ENCODE measurements at places on chromosomes 1 and 21. TPM values are rescaled to one million over a fixed set of nuclear protein-coding genes. Genes with fewer than 3 reads are reported as not detected.

DNA sequence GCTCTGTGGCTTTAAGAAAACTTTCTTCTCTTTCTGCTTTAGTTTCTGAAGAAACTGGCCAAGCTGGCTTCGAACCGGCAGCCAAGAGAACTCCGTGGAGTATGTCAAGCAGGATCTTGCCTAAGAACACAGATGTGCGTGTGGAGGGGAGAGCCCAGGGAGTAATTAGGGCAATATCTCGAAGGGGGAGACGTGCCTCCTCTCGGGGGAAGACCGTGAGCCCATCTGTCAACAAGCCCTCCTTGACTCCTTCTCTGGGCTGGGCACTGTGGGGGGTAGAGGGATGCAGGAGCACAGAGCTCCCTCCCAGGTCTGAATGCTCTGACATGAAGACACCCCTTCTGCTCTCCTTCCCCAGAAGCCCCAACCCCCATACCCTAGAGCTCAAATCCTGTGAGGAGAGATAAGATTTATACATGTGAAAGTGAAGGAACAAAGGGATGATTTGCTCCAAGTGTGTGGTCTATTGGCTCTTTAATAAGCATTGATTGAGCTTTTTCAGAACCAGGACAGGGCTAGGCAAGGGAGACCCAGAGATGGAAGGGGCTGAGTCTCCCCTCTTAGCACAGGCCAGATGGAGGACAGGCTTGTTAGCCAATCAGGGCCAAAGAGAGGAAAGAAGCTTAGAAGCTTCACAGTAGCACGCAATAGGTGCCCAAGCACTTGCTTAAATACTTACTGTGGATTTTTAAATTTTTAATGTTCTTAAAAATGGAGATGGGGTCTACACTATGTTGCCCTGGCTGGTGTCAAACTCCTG, 37.5 kb downstream of the EDN2 start:
- DNase-seq, result no peak

DNA sequence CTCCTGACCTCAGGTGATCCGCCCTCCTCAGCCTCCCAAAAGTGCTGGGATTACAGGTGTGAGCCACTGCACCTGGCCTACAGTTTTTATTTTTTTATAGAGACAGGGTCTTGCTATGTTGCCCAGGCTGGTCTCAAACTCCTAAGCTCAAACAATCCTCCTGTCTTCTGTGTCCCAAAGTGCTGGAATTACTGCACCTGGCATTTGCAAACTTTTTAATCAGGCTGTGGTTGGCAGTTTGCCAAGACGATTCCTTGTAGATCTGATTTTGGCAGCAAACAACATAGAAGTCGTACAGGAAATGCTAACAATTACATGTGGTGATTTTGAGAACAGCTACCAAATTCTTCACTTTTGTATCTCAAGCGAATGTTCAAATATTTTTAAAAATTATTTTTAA, 10.1 kb downstream of the RBP7 start:
- no peak for DNase-seq

- no peak for DNase-seq
These were observed 26.4 kb downstream of the DENND2D start for GRCh38 chr1:111174070-111174469.

DNA sequence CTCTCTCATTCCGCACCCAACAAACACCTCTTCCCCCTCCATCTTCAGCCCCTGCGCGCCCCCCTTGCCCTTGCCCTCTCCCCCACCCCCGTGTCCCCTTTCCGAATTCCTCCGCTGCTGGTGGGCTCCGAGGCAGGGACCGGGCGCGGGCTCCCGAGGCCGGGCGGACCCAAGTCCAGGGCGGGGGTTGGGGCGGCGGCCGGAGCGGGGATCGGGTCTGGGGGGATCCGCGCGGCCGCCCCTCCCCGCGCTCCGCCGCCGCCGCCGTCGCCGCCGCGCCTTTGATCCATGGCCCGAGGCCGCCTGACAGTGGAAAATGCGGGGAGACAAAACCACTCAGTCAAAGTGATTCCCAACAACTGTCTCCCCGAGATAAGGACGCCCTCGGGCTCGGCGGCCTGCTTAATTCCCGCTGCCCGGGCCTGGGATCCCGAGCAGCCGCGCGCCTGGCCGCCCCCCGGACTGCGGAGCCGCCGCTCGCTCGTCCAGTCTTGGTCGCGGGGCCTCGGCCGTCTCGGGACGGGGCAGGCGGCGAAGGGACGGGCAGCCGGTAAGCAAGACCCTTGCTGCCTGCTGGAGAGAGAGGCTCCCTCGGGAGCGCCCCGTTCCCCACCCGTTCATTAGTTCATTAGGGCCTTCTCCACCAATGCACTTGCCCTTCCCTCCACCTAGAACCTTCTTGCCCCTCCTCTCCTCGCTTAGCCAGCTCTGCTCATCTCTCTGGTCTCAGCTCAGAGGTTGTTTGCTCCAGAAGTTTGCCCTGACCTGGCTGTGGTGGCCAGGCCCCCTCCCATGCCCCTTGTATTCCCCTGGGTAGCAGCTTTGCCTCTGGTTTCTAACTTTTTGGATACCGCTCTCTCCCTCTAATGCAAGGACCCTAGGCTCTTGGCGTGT, 86.4 kb downstream of the PAX7 start:
- no peak for DNase-seq

Gene NPR1
- total RNA-seq, result not detected

GRCh38 chr1:244116946-244117345, 65.9 kb downstream of the ZBTB18 start:
- DNase-seq, result no peak

Gene NRAS
- total RNA-seq, result 30.6 TPM

GRCh38 chr1:48039088-48040054, 42.2 kb upstream of the TRABD2B start:
- DNase-seq, result no peak

DNA sequence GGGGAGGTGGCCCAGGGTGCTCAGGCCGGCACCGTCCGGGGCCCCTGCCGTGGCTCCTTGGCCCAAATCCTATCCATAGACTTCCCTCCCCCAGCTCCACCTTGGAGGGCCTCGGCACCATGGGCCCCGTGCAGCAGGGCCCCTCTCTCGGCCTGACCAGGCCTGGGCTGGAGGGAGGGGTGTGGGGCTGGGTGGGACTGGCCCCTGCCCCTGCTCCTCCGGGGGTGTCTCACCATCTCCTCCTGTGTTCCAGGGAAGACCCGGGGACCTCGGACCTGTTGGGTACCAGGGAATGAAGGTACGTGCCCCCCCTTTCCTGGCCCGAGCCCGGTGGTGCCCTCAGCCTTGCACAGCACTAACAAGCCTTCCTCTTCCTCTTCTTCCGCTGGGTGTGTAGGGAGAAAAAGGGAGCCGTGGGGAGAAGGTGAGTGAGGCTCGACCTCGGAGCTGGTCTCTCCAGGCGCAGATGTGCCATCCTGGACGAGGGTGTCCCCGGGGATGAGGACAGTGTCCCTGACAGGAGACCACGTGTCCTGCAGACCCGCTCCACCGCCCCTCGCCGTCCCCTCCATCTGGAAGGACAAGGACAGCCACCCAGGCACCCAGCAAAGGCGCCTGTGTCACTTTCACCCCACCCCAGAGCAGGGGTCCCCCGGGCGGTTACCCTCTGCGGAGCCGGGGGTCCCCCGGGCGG, 7.9 kb downstream of the COL6A1 start:
- no peak for DNase-seq

Gene B3GALNT2
- 15.4 TPM for total RNA-seq

GRCh38 chr1:201808633-201808990, 20.3 kb upstream of the IPO9 start:
- no peak for DNase-seq

GRCh38 chr1:24084050-24084449, 27.9 kb downstream of the MYOM3 start:
- DNase-seq, result no peak

DNA sequence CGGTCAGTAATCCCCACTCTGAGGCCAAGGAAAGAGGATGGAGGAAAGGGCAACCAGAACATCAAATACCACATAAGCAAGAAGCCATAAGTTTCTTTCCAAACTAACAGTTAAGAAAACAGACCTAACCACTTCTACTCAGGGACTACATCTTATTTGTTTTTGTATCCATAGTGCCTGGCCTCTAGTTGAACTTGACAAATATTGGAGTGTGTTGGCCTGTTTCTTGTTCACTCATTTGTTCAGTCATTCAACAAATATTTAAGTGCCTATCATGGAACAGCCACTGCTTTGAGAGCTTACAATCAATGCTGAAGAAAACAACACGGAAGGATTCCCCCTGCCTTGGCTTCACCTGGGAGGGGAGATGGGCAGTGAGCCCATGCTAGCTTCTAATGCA, 69.7 kb downstream of the ST6GALNAC3 start:
- DNase-seq, result no peak

Gene KCNE2
- not detected for total RNA-seq

DNA sequence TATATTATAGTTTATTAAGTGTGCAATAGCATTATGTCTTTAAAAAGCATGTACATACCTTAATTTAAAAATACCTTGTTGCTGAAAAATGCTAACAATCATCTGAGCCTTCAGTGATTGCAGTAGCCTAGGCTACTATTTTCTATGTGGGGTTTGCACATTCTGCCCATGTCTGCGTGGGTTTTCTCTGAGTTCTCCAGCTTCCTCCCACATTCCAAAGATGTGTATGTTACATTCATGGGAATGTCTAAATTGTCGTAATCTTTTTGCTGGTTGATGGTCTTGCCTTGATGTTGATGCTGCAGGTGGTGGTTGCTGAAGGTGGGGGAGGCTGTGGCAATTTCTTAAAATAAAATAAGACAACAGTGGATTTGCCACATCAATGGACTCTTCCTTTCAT, 12.5 kb downstream of the AADACL3 start:
- no peak for DNase-seq

Gene DMBX1
- total RNA-seq, result not detected

DNA sequence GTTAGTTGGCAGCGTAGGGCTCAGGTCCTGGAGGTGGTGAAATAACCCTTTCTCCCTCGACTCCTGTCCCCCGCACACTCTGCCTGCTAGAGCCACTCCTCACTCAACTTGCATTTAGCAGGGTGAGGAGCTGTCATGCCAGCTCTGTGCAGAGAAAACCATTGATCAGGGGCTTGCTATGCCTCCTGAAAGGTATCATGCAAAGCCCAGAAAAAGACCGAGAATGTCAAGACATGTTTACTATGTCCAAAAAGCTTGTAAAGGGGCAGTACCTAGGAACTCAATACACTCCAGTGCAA, 18.0 kb downstream of the ALDH4A1 start:
- no peak for DNase-seq

GRCh38 chr21:27104846-27105431, 138.1 kb upstream of the ADAMTS5 start:
- no peak for DNase-seq

DNA sequence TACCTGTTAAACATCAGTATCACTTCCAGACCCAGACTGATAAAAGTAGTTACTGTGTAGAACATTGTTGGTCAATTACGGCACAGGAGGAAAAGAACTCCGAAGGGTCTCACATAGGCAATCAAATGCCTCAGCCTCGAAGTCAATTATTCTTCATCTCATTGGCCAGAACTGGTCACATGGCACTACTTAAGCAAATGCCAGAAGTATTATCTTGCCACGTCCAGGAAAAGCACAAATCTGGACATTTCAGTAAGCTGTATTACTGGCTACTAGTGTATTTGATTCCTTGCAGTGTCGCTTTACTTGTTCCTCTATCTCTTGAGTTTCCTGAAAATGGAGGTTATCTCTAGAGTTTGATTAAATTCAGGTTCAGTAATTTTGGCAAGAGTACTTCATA, 24.4 kb downstream of the DIO1 start:
- no peak for DNase-seq

- no peak for DNase-seq
These were observed 119.5 kb upstream of the TMPRSS2 start for GRCh38 chr21:41627428-41627827.

Gene CFAP57
- not detected for total RNA-seq

DNA sequence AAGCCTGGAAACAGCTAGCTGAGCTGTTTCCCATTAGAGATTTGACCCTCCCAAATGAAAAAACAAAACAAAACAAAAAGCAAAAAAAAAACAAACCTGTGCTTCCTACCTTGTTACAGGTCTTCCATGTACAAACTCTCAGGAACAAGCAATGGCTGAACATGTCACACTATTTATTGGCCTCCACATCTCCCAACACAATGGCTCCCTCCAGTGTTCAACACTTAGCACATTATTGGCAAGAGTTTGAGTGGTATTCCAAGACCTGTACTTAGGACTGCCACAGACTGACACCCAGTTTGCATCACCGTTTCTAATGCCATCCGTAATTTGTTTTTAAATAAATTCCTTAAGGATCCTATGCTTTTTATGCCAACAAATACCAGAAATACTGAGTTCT, 195.0 kb upstream of the OLFM3 start:
- DNase-seq, result peak; percentile 71

- no peak for DNase-seq
These were observed 21.7 kb upstream of the BTG2 start for GRCh38 chr1:203283597-203283996.

DNA sequence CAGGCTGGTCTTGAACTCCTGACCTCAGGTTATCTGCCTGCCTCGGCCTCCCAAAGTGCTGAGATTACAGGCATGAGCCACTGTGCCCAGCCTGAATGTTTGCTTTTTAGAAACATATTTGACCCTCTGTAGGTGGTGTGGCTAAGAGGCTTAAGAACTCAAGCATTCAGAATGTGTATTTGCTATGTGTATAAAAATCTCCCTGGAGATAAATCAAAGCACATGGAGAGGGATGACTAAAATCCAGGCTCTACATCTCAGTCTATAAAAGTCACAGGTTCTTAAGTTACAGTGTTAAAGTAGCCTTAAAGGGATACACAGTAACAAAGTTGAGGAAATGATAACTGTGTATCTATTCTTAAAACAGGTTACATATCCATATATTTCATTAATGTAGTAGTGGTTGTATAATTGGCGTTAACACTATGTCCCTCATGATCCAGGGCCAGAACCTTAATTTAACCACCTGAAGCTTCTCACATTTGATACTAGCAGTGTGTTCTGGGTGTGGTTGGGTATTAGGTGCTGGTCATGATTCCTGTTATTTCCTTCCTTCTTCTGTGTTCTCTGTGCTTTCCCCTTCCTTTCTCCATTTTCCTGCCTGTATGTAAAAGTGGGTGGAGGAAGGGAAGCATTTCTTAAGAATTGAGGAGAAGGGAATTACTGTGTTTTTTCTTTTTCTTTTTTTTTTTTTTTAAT, 16.2 kb downstream of the GIPC2 start:
- DNase-seq, result no peak

GRCh38 chr1:92933459-92933858, 27.8 kb downstream of the DIPK1A start:
- DNase-seq, result no peak

Gene AGPAT3
- 29.0 TPM for total RNA-seq

Gene MFAP2
- total RNA-seq, result not detected

- no peak for DNase-seq
These were observed 16.2 kb downstream of the LRRC42 start for GRCh38 chr1:53962395-53962794.

GRCh38 chr1:190126728-190127127, 350.9 kb downstream of the BRINP3 start:
- no peak for DNase-seq
